ENCODE measurements at places on chromosomes 3 and 15. TPM values are rescaled to one million over a fixed set of nuclear protein-coding genes. Genes with fewer than 3 reads are reported as not detected.
A peak's percentile ranks its signal among the peaks of the same experiment; 100 is the strongest.

ST8SIA2 gene
- 12.7 TPM for total RNA-seq

COX17 gene
- total RNA-seq: 17.2 TPM

TMEM42 gene
- total RNA-seq: 9.7 TPM

TLR9 gene
- not detected for total RNA-seq

TM4SF4 gene
- not detected for total RNA-seq

- DNase-seq: no peak
Observed at GRCh38 chr3:168213920-168214319, 118.2 kb upstream of the GOLIM4 start.

- no peak for DNase-seq
Observed at GRCh38 chr15:101246391-101246790, 5.5 kb downstream of the CHSY1 start.

DNA sequence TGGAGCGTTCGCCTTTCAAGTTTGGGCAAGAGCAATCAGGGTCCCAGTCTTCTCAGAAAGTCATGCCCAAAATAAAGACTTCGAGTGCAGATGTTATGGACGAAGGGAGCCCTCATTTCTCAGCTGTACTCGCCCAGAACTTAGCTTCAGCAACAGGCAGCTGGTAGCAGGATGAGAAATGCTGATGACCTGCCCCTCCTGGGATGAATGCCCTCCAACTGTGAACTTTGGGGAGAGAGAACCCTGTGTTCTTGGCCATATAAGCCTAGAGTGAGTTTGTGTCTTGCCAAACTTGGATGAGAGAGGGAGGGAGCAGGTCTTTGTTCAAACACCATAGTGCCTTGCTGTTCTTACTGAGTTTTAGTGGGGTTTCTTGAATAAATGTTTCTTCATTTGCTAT, 400.3 kb downstream of the LRTM1 start:
- DNase-seq: no peak

- no peak for DNase-seq
Observed at GRCh38 chr3:144273601-144274000, 302.0 kb downstream of the DIPK2A start.

GRCh38 chr15:32641517-32642059, at the start of gene SCG5:
TSS of gene SCG5 (plus strand) at chr15:32641710. CDS start at chr15:32643593, 1,883 bp downstream.
- DNase-seq: peak; percentile 60

- DNase-seq: no peak
Observed at GRCh38 chr3:134453631-134454030, 32.2 kb downstream of the ANAPC13 start.

DNA sequence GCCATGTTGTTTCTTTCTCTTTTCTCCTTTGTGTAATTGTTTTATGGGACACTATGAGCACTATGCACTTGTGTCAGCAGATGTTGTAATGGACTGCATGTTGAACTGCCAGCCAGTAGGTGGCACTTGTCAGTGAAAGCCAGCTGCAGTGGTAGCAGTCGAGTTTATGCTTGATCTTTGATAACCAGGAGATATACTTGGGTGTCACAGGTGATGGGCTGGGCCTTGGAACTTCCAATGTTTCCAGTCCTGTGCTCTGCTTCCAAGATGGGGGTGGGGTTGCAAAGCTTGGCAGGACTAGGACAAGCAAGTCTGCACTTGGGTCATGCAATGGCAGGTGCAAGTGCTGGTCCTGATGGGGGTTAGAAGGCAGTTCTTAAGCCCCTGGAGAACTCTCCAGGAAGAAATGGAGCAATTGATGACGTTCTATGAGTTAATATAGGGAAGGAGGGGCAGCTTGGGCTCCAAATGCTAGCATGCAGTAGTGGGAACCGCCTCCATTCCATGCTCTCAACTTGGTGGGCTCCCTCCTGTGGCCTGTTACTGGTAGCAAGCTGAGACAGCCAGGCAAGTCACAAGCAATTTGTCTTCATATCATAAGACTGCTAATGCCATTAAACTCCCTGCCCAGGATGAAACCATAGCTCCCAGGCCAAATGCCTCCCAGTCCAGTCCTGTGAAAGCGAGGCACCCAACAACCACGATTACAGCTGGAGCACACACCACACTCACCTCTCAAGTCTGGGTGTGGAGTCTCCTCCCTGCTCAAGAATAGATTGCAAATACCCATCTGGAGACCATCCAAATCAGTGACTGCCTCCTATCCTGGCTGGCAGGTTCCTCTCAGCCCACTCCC, 287.2 kb downstream of the CGGBP1 start:
- peak; percentile 6 for DNase-seq

Data from tongue (tissue), 3 donors.